CD4-positive, alpha-beta T cell treated with Interferon alpha-2 for 1 hour (primary cell): ENCODE measurements at places on chromosomes 5 and 9.

GRCh38 chr9:130243015-130243881, 22.3 kb upstream of the HMCN2 start:
- peak; percentile 70 for DNase-seq

GRCh38 chr5:123783421-123783820, 271.4 kb downstream of the CSNK1G3 start:
- no peak for DNase-seq

- no peak for DNase-seq
Measured at GRCh38 chr5:158701007-158701391, 398.7 kb downstream of the EBF1 start.

DNA sequence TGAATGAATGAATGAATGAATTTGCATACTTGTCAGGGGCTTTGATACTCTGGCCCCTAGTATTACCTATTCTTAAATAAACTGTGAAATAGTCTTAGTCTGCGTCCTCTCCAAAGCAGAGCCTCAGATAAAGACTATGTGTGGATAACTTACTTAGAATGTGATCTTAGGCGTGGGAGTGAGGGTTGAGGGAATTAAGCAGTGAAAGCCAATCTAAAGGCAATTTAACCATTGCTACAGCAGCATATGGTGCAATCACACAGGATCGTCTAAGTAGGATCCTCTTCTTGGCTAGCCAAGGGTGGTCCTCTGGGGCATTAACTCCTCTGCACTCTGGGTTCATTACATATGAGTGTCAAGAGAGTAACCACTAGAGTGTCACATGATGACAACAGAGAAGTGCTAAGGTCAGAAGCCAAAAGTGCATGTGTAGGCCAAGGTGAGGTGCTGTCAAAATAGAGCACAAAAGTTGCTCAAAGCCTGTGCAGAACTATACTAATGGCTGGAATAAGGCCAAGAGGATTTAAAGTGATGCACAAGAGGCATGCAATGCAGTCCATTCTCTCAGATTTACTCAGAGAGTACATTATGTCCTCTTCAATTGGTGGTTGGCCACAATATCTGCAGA, 274.4 kb upstream of the SEMA6A start:
- DNase-seq: no peak

DNA sequence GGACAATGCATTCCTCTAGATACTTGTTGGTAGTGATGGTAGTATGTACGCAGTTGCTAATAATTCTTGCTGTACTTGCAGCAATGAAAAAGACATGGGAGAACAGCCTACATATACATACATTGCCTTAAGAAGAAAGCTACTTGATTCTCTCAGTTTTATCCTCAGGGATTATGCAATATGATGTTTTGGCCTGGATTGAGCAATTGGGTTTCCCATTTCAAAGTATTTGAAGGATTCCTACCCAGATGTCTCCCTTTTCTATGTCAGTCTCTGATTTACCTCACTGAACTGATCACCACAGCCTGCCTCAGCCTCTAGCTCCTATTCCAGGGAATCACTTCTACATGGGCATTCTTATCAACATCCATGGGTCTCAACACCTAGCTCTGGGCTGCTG, 210.1 kb upstream of the CDH10 start:
- no peak for DNase-seq

DNA sequence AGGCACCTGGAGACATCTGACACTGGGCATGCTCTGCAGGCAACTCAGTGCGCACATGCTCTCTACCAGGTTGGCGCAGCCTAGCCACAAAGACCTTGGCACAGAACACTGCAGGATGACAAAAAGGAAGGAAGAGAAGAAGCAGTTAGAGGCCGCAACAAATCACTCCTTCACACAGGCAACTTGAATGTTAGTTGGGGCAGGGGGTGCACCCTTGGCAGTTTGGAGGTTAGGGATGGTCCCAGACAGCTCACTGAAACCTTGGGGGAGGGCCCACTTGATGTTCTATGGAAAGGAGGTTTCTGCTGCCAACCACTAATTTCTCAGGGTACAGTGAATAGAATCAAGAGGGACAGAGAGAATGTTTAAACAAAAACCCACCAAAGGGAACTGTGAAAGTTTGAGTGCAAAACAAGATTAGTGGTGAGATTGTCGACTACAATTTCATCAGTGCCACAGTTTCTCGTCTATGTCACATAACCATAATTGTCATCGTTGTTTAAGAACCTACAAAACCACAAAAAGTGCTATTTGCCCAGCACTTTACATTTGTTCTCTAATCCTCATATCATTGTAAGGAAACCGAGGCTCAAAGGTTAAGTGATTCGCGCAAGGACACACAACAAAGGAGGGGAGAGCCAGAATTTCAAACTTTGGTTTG, 48.7 kb downstream of the FBXW11 start:
- DNase-seq: peak; percentile 18

- no peak for DNase-seq
Measured at GRCh38 chr5:179163236-179164155, 103.3 kb downstream of the ZNF354C start.

GRCh38 chr5:108703313-108703712, 44.4 kb upstream of the FER start:
- no peak for DNase-seq

DNA sequence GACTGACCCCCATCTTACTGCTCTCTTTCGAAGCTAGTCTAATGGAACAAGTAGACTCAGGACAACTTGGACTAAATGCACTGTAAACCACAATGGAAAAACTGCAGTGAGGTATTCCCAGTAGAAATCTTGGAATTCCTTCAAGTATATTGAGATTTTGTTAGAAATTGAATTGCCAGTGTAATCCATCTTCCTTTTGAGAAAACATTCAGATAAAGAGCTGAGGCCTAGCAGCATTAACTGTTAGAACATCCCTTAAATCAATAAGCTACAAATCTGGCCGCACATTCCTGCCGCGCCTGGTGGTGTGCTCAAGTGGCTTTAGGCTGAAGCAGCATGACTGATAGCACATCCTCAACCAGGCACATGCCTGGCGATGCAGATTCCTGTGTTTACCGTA, 29.3 kb downstream of the PPIC start:
- no peak for DNase-seq

GRCh38 chr5:61578858-61579503, 246.9 kb downstream of the ZSWIM6 start:
- DNase-seq: no peak

GRCh38 chr9:38336341-38336740, 56.2 kb upstream of the ALDH1B1 start:
- DNase-seq: no peak

GRCh38 chr5:15621094-15621493, 121.1 kb downstream of the FBXL7 start:
- DNase-seq: no peak
